Activated naive CD4-positive, alpha-beta T cell treated with Interleukin-2 at 50 U/mL for 16 hours (primary cell): ENCODE measurements at places on chromosomes 3 and 15.

DNA sequence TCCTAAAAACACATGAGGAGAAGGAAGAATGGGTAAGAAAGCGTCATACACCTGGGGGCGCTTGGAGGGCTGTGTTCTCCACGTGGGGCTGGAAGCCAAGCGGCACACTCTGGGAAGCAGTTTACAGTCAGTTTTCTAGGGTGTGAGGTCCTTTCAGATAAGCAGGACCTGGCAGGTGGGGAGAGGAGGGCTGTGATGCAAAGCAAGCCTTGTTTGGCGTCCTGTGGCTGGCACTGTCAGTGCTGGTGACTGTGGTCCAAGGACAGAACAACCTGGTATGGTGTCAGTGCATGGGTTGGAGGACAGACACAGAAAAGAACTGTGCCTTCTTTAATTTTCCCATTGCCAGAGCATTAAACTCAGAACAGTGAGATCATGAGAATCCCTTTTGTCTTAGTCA lies 260.7 kb upstream of the NR2E3 start:
- no peak for DNase-seq

DNA sequence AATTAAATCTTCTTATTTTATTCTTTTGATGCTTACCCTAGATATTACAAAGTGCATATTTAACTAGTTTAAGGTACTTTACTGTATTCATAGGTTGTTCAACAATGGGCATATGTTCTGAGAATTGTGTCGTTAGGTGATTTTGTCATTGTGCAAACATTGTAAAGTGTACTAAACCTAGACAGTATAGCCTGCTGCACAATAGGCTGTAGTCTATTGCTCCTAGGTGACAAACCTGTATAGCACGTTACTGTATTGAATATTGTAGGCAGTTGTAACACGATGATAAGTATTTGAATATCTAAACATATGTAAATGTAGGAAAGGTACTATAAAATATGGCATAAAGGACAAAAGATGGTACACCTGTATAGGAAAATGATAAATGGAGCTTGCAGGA lies 100.7 kb downstream of the CACNA2D3 start:
- no peak for DNase-seq

GRCh38 chr3:178669022-178669601 lies 132.9 kb downstream of the KCNMB2 start:
- DNase-seq: no peak

- peak; percentile 42 for DNase-seq
Measured at GRCh38 chr3:101803173-101803782, 24.3 kb downstream of the NXPE3 start.

DNA sequence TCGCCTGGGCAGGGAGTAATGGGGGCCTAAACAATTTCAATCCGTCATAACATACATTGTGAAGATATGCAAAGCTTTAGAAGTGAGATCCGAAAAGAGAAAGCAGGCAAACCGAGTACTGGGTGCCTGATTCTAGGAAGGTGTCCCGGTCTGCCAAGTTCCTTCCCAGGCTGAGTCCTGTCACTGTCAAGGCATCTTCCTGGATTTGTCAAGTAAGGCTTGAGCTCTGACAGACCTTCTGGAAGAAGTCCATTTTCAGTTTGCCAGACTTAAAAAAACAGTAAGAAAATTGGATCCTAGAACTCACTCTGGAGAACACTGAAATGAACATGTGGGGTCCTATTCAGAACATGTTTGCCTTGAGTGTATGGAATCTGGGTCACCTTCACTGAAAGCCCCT lies 253.9 kb downstream of the RORA start:
- no peak for DNase-seq

DNA sequence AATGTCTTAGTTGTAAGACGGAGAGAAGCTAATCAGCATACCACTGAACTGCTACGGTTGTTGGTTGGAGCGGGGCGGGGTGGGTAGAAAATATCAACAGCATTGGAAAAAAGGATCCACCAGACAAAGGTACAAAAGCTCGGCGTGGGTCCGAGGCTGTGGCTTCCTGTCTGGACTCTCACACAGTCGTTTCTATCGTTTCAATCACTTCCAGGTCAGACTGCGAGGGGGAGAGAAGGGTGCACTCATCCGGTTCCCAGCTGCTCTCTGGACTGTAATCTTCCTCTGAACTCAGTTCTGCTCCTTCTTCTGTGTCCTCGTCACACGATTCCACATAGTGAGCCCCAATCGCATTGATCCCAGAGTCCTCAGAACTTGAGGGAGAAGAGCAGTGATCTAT lies 70.0 kb downstream of the C3orf70 start:
- no peak for DNase-seq

DNA sequence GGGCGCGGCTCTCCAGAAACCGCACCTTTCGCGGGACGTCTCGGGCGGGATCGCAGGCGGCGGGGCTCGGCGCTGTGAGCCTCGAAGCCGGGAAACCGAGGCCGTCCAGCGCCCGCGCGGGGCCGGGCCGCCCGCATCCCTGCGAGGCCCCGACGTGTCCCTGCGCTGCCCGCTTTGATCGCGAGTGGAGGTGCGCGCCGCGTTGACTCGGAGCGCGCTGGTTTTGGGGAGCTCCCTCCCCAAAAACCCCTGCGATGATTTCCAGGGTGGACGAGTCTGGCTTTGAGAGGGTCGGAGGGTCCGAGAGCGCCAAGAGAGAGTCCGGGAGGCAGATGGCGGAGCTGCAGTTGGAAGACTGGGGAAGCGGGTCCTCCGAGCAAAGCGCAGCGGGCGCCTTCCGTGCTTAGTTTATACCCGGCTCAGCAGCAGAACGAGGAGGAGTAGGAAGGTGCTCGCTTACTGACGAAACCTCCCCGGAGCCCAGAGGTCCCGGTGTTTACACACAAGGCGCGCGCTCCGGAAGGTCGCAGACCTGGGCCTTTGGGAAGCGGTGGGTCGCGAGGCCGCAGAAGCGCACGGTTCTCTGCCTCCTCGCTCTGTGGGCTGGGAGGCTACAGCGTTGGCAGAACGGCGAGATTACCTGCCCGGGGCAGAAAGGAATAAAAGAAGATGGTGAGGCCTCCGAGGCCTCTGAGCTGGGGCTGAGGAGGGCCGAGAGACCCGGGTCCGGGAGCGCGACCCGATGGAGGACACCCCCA lies 687 bp downstream of the ALDH1A3 start:
- DNase-seq: no peak

- no peak for DNase-seq
Measured at GRCh38 chr15:68980786-68981185, 33.7 kb upstream of the NOX5 start.

DNA sequence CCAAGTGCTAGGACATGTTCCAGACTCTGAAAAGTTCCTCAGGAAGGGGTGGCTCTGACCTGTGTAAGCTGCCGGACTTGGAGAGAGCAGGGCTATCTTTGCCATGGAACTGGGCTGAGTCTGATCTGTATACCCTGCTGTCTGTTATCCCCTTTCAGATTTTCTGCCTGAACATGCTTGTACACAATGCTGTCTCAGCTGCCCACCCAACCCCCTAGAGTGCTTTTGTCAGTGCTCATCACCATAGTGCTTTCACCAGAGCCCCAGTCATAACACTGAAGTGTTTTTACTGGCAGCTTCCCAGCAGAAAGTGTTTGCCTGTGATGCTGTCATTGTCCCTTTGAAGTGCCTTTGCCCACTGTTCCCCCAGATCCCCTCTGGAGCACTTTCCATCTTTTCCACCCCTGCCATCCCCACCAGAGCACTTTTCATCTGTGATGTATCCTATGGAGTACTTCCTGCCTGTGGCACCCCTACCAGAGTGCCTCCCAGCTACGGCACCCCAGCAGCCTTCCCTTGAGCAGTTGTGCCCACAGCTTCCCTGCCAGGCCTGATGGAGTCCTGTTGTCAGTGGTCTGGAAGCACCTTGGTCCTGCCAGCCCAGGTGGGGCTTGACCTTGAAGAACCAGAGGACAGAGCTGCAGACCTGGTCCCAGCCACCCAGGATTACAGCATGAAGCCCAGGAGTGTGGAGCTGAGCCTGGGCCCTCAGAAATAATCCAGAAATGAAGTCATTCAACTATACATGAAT lies 397.7 kb downstream of the DIPK2A start:
- DNase-seq: no peak

GRCh38 chr3:46049093-46049492 lies 21.8 kb upstream of the XCR1 start:
- DNase-seq: no peak

DNA sequence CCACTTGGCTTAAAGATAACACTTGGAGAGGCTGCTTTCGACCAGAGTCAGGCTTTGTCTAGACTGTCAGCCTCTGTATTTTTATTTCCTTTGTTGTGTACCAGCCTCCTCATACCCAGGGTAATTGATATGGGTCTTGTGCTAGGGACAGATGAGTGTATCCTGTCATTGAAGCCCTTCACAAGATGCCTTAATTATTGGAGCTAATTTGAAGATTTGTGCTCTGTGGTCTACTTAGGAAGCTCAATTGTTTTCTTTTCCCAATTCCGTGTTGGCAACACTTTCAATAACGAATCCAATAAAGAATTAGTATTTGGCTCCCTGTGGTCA lies 60.5 kb upstream of the DPH6 start:
- no peak for DNase-seq

GRCh38 chr3:175590745-175591144 lies 731.6 kb downstream of the NAALADL2 start:
- DNase-seq: no peak

GRCh38 chr3:14467814-14468620 lies 65.6 kb downstream of the SLC6A6 start:
- DNase-seq: peak; percentile 43

DNA sequence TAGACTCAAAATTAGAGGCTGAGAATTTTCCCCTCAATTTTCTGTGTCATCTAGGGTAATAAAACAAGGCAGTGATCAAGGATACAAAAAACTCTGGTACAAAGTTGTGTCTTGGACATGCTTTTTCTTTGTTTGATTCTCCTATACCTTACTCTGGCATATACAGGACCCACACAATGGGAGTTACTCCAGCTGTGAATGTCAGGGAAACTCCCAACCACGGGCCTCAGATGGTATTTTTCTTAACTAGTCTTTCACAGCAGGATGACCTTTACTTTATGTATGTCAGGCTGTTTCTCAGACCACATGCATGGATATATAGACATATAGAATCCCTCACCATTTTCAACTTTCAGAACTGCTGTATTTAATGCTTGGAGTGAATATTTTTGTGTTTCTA lies 41.3 kb downstream of the FEZF2 start:
- DNase-seq: no peak

DNA sequence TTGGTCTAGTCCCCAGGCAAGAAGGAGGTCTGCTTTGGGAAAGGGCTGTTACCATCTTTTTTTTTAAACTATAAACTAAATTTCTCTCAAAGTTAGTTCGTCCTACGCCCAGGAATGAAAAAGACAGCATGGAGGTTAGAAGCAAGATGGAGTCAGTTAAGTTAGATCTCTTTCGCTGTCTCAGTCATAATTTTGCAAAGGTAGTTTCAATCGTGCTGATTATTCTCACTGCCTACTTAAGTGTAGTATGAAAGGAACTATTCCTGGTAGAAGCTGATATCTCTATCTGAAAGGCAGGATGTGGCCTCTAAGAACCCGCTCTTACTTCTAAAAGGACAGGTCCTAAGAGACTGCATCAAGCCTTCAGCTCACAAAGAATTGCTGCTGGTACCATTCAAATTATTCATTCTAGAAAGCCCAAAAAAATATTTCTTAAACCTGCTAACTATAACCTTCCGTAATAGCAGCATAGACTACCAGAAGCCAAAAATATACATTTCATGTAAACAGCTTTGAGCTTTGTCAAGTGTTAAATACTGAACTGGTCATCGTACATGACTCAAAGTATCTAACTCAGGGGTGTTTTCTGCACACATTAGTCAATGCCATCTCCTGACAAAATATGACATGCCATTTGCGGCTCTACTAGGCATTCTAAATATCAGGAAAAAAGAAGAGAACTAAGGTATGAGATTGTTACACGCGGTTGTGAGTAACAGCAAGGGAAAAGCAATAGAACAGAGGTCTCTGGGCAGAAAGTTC lies 96.0 kb upstream of the CCDC80 start:
- no peak for DNase-seq

- no peak for DNase-seq
Measured at GRCh38 chr3:90221900-90222299, 1114.5 kb downstream of the EPHA3 start.

DNA sequence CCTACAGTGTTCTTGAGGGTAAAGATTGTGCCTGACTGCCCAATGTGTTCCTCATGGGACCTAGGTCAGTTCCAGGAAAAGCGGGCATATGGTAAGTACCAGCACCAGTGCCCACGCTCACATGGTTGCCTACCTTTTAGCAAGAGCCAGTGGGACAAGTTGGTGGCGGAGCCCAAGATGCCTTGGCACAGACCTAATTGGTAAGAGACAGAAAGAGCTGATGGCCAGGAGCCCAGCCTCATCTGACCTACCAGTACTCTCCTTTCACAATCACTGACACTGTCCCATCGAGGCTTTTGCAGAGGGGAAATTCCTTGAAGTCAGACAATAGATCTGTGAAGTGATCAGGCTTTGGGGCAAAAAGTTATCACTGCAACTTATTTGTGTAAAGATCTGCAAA lies 98.4 kb upstream of the BCL6 start:
- DNase-seq: no peak

DNA sequence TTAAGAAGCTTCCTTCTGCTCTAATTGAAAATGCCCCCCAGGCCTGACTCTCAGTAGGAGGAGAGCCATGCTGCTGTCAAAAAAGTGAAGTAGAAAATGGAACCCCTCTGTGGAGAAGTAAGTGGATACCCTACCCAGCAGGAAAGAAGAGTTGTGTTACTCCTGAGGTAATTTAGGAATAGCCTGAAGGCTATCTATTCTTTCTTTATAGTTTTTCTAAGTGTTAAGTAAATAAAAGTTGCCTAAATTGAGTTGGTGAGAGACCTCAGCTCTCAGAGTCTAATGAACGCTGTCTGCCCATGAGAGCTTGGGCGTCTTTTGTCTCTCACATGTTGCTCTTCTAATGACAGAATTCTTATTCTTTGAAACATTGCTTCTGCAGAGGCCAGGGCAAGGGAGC lies 116.2 kb downstream of the NSUN3 start:
- DNase-seq: no peak

DNA sequence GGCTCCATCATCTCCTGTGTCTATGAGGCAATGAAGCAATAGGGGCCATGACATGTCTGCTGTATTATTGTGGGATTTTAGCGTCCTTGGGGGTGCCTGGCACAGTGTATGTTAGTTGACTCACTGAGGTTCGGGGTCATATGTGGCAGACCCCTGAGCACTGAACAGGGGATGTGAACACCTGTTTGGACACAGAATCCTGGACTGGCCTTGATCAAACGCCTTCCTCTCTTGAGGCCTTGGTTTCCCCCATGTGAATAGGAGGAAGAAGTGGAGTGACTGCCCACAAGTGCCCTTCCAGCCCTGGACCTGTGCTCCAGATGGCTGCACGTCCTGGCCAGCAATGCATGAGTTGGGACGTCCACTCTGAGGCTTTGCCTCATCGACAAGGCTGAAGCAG lies 84.2 kb downstream of the HMG20A start:
- DNase-seq: no peak

GRCh38 chr3:172177046-172177445 lies 137.7 kb downstream of the FNDC3B start:
- no peak for DNase-seq
